ENCODE measurements at places on chromosomes 1 and 21.

DNA sequence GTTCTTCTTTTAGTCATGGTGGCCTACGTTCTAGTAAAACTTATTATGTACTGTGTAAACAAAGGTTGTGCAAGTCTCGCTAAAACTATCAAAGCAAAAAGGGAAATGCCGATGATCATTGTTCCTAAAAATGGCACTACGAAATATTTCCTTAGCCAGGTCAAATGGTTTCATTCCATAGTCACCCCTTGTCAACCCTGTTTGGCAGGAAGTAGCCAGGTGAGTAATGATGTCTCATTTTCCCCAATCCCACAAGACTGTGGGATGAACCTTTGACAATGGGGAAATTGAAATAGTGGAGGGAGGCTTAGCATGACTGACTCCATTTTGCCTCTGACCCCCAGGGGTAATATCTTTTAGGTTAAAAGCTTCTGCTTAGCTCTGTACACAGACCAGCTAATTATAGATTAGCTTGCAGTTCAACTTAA lies 5.6 kb upstream of the REN start:
- DNase-seq, result no peak

GRCh38 chr1:3321559-3322449 lies 132.7 kb upstream of the ARHGEF16 start:
- no peak for DNase-seq

DNA sequence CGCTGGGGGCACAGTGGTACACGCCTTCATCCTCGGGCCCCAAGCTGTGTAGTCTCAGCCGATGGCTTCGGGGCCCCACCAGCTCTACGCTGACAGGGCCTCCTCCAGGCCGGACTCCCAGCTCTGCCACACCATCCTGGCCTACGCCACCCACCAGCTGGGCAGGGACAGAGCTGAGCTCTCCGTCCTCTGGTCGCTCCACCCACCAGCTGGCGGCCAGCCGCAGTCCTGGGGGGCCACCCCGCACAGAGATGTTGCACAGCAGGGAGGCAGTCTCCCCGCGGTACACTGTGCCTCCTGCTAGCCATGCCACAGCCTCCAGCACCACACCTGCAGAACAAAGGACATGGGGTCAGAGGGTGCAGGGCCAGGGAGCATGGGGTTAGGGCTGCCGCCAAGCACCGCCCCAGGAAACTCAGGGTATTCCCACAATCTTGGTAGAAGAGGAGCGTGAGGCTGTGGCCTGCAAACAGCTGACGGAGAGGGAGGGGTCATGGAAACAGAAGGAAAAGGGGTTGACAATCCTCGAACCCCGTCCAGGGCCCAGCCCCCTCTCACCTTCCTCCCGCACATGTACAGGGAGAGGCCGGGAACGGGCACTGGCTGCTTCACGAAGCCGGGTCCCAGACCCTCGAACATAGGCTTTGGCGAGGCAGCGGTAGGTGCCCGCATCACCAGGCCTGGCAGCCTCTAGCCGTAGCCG lies 5.9 kb downstream of the IGSF8 start:
- DNase-seq, result no peak

- peak; percentile 71 for DNase-seq
These were observed 109.4 kb downstream of the NRDC start for GRCh38 chr1:51768971-51769588.

- peak; percentile 85 for DNase-seq
These were observed 890.9 kb downstream of the MRPL39 start for GRCh38 chr21:24716281-24716918.

DNA sequence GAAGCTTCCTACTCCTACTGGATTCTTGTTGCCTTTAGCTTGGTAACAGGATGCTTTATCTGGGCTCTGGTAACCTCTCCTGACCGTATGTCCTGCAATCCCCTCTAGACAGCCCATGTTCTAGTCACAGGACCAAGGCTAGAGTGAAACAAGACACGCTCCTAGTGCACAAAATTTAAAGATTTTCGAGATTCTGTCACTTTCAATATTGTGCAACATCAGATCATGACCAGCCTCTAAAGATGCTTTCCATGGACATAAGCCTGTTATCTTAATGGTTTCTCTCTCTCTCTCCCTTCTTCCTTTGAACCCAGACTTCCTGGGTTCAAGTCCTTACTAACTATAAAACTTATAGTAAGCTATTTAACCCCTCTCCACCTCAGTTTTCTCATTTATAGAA lies 1.6 kb upstream of the LY9 start:
- no peak for DNase-seq

- DNase-seq, result no peak
These were observed 14.1 kb downstream of the INTS3 start for GRCh38 chr1:153741986-153742385.

- DNase-seq, result no peak
These were observed 845.5 kb upstream of the ADGRL4 start for GRCh38 chr1:79852004-79852403.

DNA sequence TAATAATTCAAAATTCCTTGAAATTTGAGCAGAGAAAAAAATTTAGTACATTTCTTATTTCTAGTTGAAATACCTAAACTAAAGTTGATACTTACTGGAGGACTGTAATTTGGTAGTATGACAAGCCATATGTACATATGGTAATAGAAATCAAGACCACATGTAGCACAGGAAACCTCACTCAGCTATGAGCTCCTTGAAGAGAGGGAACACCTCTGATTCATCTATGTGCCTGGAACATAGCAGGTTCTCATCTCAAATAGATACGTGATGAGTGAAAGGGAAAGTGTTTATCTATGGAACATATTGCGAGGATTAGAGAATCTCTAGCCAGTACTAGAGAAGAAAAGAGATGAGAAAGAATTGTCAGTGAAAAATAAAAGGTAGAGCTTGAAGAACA lies 47.9 kb upstream of the GNG4 start:
- no peak for DNase-seq

DNA sequence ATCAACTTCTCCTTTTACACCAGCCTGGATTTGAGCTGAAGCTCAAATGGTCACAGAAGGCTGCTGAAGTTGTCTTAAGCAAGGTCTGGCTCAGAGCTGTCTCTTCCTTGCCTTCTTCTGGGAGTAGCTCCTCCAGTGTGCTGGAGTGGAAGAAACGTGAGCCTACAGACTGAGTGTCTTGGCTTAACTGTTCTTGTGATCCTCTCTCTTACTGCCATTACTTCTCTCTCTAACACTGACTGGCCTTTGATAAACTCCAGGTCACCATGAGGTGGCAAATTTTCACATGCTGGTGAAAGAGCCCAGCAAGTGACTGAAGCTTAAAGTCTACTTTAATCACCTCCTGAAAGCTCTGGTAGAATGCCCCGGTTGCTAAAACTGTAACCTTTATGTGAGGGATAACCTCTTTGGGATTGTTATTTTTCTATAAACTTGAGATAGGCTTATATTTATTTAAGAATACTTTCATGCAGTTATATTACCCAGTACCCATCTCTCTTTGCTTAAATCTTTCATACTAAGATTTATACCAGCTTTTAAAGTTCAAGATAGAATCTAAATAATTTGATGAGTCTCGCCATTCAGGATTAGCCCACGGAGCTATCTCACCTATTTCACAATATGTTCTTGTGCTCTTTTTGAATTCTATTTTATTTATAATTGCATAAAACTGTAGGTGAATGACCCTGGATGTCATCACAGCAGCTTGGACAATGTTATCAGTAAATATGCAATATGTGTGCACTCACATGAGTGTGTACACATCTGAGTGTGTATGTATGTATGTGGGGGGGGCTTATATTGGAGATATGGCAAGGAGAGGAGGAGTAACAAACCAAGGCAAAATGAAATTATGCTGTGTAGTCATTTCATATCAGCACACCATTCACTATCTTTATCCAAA lies 924.0 kb downstream of the LTN1 start:
- peak; percentile 67 for DNase-seq

DNA sequence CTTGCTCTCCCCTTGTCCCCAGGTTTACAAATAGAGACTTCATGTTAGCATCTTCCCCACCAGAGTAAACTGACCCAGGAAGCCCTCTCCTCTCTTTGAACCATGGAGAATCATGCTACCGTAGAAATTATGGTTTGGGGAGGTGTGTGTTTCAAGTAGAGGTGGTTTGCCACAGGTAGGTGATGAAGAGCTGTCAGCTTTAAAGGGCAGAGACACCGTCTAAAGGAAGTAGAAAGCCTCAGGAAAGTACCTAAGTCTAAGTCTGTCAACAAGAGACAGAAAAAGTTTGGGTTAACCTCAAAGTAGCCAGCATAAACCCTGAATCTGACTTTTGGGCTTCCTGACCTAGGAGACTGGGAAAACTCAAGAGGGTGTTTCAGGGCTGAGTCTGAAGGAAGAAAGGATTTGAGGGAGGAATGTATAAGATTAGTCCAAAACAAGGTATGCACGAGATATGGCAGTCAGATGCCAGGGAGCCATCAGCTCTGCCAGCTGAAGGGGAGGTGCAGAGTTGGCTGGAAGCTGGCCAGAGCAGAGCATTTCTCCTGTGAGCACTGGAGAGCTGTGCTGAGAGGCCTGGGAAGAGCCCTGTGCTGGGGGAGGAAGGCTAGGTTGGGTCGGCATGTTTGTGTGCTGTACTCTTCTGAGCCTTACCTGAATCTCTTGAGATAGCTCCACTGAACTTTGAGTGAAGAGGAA lies 14.3 kb downstream of the ADAMTSL4 start:
- peak; percentile 75 for DNase-seq

DNA sequence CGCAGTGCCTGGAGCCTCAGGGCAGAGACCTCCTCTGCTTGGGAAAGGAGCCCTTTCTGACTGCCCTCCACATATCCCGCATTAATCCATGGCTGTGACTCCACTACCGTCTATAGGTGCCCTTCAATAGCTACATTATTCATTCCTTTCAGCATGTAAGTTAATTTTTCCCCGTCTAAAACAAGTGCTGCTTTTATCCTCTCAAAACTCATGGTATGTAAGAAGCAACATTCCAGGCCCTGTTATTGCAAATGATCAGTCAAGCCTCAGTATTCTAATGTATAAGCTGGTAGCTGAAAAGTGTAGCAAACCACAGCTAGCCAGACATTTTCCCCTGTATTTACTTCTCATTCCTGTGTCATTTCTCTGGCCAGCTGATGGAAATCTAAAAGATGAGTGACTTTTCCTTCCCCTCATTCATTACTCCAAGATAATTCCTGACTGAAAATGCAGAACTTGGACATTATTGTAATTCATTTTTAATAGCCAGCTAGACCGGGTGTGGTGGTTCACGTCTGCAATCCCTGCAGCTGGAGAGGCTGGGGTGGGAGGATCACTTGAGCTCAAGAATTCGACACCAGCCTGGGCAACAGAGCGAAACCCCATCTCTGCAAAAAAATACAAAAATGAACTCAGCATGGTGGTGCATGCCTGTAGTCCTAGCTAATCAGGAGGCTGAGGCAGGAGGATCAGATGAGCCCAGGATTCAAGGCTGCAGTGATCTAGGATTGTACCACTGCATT lies 88.5 kb upstream of the SOD1 start:
- DNase-seq, result no peak

GRCh38 chr1:36420836-36421317 lies 23.2 kb upstream of the LSM10 start:
- DNase-seq, result peak; percentile 89

DNA sequence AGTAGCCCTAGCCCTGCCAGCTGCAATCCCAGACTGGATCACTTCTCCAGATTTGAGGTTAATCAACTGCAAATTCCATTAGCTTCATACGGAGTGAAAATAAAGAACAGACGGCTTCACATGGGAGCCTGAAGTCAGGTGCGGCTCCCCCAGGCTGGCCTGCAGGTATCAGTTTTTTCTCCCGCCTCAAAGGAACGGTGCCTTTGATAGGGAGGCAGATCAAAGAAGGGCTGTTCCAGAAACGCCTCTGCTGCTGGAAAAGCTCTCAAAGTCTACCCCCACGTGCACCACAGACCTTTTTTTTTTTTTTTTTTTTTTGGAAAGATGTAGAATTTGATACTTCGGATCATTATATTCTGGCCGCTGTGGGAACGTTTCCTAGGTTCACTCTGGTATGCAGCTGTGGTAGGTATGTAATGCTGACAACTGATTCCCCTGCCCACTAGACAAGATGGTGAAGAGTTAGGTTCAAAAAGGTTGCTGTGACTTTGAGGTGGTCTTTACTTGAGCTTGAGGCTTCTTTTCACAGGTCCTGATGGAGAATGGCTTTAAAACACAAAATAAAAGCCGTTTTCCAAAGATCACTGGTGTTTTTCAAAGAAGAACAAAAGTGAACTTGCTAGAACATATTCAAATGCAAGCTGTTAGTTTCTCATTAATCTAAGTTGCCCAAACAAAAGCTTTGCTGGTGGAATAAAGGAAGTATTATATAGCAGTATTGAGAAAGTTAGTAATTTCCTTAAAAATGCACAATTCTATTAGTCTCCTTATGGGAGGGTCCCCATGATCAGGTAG lies 189.0 kb upstream of the NFIA start:
- DNase-seq, result peak; percentile 68

- DNase-seq, result no peak
These were observed 216.4 kb upstream of the GJB5 start for GRCh38 chr1:34538481-34538880.

- DNase-seq, result no peak
These were observed 53.1 kb upstream of the PPP2R5A start for GRCh38 chr1:212232090-212232489.

- peak; percentile 88 for DNase-seq
These were observed 16.1 kb downstream of the ENSA start for GRCh38 chr1:150613061-150613920.

- DNase-seq, result peak; percentile 43
These were observed 12.3 kb downstream of the LMX1A start for GRCh38 chr1:165344198-165344597.

DNA sequence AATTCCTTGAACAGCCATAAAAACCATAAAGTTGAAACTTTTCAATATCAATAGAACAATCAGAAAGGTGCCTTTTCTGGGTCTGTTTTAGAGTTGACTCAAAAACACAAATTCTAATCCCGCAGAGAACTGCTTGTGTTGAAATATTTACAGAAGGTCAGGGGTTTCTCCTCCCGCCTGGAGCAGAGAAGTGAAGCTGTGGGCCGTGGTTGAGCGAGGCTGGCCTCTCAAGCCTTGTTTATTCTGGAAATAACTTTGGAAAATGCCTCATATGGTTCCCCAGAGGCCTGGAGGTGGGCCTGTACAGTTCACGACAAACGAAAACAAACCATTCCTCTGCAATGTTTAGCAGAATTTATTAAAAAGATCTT lies 90.8 kb upstream of the ERRFI1 start:
- DNase-seq, result peak; percentile 93

- DNase-seq, result peak; percentile 74
These were observed 519 bp downstream of the FNBP1L start for GRCh38 chr1:93448292-93448982.

DNA sequence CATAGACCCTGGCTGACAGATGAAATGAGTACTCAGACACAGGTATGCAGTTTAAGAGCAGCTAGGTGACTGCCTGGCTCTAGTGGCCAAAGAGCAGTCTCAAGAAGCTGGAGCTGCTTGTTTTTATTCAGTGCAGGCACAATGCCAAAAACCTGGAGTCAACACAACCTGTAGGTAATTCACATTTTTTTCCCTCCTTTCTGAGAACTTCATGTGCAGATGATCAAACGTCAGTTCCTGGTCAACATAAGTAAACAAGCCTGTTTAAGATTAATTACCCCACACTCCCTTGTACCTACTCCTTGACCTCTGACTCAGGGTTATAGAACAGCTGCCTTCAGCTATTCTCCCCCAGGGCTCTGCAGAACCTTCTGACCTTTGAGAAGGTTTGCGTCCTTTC lies 17.3 kb upstream of the ACADM start:
- no peak for DNase-seq
